Natural killer cell (primary cell): ENCODE measurements at places on chromosomes 13 and 19.

DNA sequence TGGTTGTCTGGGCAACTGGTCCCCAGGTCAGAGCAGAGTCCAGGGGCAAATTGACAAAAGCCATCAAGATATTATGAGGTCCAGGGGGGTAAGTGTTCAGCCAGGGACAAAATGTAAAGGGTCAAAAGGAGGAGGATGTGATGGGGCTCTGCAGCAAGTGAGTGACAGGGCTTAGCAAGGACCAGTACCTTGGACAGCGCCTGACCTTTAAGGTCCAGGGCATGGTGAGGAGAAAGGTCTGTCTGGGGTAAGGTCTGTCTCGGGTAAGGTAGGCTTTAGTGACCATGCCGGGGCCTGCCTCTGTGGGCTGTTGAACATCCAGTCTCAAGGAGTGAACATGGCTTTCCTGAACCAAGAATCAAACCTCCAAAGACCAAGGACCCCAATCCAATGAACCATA lies 6.3 kb upstream of the ZNF358 start:
- H3K27ac ChIP-seq = no peak overlapping the region
- peaks cover 13% of the 10 kb centered on the region for H3K27me3 ChIP-seq
- DNase-seq = no peak
- H3K4me3 ChIP-seq = no peak overlapping the region
- peaks cover 15% of the 10 kb centered on the region for H3K4me1 ChIP-seq
- H3K36me3 ChIP-seq = no peaks in the 10 kb centered on the region

- H3K27ac ChIP-seq = no peak overlapping the region
- H3K36me3 ChIP-seq = no peaks in the 10 kb centered on the region
- no peak overlapping the region for H3K4me3 ChIP-seq
- DNase-seq = no peak
- no peaks in the 10 kb centered on the region for H3K4me1 ChIP-seq
Measured at GRCh38 chr13:102289606-102290005, 112.2 kb downstream of the FGF14 start.

DNA sequence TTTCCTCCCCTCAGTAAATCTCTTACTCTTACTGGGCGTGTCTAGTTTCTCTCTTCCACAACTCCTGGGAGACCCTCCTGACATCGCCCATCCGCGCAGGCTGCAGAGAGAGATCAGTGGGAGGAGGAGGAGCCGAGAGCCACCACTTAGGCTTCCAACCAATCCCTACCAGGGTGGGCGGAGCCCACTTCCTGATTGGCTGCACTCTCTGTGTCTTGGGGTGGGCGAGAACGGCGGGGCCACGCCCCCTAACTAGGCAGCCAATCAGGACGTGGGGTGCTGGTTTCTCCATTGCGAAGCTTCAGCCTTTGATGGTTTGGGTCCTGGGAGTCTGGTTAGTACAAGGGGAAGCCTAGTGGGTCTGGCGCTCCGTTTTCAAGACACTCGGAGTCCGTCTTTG lies at the start of gene PMIS2:
Gene PMIS2, plus strand, starts transcription at position 326 of the 400 bp plus-strand sequence. CDS start 87 bp downstream, outside the sequence.
- no peaks in the 10 kb centered on the region for H3K27me3 ChIP-seq
- no peak within 1 kb of the TSS for H3K27ac ChIP-seq
- no peak for DNase-seq
- H3K4me3 ChIP-seq = no peak within 1 kb of the TSS

GRCh38 chr13:19634256-19634740 lies 839 bp downstream of the MPHOSPH8 start:
- peaks cover 5% of the 10 kb centered on the region for H3K36me3 ChIP-seq
- no peaks in the 10 kb centered on the region for H3K27me3 ChIP-seq
- H3K27ac ChIP-seq = peak overlapping the region; percentile 89
- H3K4me1 ChIP-seq = peaks cover 17% of the 10 kb centered on the region
- DNase-seq = no peak

DNA sequence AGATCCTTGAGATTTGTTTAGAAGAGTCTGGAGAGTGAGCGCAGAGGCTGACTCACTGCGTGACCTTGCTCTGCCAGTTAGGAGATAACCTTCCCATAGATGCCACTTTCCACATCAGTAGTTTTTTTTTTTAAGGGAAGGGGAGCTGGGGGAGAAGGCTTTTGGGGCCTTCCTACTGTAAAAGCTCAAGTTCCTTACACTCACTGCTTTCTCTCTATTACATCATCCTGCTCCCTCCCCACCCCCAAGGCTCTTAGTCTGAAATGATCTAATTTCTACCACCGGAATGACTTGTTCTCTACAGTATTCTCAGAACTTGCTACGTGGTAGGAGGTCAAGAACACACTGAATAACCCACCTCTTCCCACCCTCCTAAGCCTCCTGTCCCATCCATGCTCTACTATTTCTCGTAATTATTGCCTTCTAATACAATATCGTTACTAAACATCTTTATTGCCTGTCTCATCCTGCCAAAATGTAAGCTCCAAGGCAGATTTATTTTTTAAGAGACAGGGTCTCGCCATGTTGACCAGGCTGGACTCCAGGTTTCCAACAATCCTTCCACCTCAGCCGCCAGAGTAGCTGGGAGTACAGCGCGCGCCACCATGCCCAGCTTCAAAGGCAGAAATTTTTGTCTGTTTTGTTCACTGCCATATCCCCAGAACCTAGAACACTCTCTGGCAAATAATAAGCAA lies 1.2 kb downstream of the LONP1 start:
- H3K4me1 ChIP-seq = peaks cover 31% of the 10 kb centered on the region
- H3K27me3 ChIP-seq = no peaks in the 10 kb centered on the region
- peaks cover 7% of the 10 kb centered on the region for H3K36me3 ChIP-seq
- peak overlapping the region; percentile 82 for H3K27ac ChIP-seq
- no peak for DNase-seq
